Germinal center (tissue), 1 donor: ENCODE measurements at places on chromosomes 2 and 18.

- DNase-seq: no peak
Measured at GRCh38 chr2:28437149-28437835, 44.6 kb downstream of the FOSL2 start.

- DNase-seq: no peak
Measured at GRCh38 chr2:178101321-178102079, 10.7 kb upstream of the RBM45 start.

GRCh38 chr2:30373881-30374302 lies 73.2 kb upstream of the LCLAT1 start:
- DNase-seq: no peak

DNA sequence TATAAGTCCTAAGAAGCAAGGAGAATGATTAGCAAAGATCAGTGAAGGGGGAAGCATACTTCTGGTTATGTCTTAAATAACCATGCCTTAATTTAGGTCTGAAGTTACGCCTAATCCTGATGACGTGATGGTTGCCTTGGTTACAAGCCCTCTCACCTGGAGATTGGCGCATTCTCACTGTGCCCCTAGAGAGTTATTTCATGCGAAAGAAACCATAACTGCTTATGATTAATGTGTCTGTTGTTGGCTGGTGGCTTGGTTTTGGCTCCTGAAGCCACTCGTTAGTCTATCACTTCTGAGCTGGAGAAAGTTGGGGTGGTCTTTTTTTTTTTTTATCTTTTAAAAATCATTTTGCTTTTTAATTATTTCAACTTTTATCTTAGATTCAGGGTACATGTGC lies 47.0 kb downstream of the TNFRSF11A start:
- DNase-seq: peak; percentile 63

DNA sequence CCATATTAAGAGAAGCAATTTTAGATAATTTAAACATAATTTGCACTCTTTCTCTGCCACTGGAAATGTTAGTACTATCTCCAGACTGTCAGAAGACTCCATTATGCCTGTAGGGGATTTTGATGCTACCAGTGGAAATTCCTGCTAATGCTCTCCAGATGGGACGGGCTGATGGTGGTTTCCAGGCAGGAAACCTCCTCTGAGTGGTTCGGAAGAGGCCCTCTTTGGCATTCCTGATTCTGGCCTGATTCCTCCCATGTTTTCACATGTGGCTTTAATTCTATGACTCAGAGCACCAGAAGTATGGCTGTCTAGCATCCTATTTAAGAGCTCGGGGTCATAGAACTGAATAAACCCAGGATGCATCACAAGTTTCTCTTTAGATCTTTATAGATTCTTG lies 70.9 kb upstream of the ST6GAL2 start:
- no peak for DNase-seq

DNA sequence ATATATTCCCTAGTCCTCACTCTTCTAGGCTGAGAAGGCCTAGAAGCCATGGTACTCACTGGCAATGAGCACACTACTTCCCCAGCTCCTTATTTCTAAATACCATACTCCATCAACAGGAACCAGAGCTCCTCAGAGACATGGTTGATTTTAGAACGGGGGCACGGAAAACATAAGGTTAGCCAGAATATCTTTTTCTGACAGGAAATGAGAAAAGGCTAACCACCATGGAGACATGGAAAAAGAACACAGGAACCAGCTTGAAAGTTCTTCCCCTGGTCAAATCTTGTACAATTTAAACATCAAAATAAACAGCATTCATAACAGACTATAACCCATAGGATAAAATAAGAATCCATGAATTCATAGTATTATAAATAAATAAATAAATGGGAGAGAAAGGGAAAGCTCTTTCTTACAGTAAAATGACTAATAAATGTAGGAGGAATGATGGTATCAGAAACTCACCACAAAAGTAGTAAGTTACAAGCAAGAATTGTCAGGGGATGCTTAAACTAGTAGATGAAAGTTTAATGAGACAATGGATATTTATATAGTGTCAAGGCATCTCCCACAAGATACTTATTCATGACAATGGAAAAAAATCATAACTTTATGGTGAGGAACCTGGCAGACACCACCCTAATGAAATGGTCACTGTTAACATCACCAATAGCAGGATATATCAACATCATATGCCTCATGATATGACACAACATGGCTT lies 20.6 kb upstream of the GCC2 start:
- DNase-seq: no peak

DNA sequence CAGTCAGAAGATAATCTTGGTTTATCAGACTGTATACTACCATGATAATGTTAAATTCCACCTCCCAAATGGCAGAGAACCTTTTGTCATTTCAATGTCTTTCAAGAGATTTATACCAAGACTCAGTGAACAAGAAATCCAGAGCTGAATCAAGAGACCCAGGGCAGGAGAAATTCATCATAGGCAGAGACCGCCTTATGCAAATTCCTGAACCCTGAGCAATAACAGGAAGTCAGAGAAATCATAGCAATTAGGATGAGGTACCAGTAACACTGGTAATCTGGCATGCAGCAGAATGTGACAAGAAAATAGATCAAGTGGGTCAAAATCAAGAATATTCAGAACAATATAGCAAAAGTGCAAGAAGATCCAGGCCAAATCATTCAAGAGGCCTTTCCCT lies 412.4 kb upstream of the LRATD1 start:
- no peak for DNase-seq

GRCh38 chr2:68091439-68092034 lies 28.7 kb upstream of the C1D start:
- no peak for DNase-seq

DNA sequence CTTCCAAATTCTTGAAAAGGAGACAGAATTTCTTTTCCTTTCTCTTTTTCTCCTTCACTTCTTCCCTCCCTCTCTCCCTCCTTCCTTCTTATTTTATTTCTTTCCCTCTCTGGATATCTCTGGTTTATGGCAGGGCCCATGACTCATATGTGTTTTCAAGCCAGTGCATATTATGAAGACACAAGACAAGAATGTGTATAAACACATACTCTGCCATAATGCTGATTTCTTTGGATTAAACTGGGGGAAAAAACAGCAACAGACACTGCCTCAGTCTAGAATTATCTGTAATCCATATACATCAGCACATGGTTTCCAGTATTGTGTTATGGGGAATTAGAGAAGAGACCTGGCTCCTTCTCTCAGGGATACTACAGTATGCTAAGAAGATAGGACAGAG lies 82.8 kb upstream of the CPO start:
- DNase-seq: no peak

- no peak for DNase-seq
Measured at GRCh38 chr18:58805467-58806187, 59.0 kb upstream of the ZNF532 start.
